ENCODE measurements at places on chromosomes 3 and 15.

DNA sequence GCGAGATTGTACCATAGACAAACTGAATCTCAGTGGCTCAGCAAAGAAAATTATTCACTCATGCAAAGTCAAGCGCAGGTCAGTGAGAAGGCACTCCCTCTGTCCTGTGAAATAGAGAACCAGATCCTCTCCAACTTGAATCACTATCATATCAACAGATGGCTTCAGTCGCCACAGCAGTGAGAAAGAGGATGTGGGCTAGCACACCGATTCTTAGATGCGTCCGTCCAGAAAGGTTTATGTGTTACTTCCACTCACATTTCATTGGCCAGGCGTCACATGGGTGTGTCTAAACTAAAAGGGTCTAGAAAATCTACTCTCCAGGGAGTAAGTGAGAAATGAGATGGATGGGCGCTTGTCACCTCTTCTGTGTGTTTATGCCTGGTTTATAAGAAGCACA is 141.6 kb upstream of the KBTBD8 start:
- no peak for DNase-seq

DNA sequence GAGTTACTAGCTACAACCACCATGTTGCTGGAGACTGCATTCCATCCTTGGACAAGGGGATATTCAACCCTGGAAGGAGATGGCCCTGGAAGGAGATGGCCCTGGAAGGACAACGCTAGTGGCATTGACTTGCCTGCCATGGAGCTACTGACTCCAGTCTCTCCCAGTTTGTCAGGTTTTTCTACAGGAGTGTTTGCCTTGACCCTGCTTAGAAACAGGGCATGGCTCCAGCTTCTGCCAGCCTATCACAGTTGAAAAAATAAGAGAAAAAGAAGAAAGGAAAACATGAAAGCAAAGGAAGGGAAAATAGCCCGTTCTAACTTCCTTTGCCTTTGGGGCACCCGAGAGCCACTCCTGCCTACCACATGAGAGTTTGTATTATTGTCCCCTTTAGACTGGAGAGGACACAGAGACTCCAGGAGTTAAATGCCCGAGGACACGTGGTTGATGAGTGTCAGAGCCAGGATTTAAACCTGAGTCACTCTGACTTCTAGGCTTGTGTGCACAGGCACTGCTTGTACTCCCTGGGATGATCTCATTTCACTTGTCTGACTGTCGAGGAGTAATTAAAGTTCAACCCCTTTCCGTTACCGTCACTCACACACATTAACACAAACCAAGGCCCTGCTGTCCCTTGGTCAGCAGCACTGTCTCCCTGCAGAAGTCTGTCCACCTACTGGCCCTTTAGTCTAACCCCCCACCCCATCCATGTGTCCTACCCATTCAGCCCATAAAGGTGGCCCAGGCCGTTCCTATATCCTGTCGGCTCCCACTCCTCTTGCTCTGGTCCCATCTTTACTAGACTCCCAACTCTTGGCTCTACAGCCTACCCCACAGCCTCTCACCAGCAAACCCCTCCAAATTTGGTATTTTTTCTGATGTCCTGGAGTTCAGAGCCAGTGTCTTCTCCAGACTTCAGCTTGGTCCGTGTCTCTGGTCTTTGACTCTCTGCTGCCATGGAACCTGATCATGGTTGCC is 46.1 kb downstream of the C2CD4A start:
- no peak for DNase-seq

- no peak for DNase-seq
Measured at GRCh38 chr3:188200481-188200880, 46.5 kb downstream of the LPP start.

GRCh38 chr3:141735770-141736465 is 2.2 kb upstream of the RNF7 start:
- DNase-seq: no peak

DNA sequence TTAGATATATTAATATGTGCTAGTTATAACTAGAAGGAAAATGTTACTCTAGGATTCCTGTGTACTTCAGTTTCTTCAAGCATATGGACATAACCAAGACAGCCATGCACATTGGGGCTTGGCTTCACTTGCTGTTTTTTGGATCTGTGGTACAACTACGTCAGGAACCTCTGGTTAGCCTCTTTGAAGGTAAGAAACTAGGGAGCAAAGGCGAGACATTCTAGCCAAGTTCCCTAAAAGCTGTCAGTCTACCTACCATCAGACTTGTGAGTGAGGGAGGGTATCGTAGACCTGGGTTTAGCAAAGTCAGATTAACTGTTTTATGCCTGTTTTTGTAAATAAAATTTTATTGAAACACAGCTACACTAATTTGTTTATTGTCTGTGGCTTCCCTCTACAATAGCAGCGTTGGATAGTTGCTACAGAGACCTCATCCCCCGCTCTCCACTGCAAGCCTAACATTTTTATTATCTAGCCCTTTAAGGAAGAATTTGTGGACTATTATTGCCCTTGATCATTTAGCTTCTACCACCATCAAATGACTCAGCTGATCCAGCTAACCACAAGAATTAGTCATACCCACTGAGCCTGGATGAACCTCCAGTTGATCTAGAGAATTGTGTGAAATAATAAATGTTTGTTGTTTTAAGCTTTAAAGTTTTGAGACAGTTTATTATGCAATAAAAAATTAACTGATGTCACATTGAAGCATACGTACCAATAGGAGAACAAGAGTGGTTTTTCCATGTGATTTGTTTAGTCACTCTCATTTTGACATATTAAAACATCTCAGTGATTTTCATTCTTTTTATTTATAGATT is 58.1 kb downstream of the RSRC1 start:
- no peak for DNase-seq

- peak; percentile 29 for DNase-seq
Measured at GRCh38 chr3:133937756-133938601, 42.3 kb upstream of the RAB6B start.

DNA sequence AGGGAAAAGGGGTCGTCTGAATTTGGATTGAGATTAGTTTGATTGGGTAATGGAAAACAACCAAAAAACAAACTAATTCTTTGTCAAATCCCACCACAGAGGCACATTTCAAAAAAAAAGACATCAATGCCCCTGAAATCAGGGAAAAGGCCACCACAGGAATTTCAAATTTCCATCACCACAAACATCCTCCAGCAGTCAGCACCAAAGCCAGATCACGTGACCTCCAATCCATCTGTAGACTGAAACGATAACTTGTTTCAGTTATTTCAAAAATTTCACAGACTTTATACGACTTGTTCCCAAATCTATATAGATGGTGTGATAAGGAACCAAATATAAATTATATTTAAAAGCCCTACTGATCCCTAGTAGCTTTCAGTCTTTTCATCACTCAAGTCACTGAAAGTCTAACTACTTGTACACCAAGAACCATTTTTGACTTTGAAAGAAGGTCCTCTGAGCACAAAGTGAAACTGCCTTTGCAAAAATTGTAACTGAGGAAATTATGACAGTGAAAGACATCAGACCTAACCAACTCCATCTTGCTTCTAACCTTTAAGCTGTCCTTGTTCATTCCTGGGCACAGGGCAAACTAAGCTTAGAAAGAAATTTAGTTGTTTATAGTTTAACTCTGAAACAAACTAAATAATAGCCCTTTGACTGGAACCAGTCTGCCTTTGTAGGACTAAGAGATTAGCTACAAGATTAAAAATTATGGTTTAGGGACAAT is 48.1 kb upstream of the PLCL2 start:
- DNase-seq: no peak

DNA sequence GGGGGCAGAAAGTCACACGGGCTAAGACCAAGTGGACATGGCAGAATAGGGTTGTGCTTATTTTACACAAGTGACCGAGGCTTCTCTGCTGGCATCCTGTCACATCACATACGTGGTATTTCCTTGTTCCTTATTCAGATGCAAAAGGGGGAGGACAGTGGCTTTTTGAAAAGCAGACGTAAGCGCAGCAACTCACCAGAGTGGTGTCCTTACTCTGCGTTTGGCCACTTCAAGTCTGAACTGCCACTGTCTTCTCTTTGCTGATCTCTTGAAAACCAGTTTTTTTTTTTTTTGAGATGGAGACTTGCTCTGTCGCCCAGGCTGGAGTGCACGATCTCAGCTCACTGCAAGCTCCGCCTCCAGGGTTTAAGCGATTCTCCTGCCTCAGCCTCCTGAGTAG is 113.2 kb downstream of the SOX2 start:
- DNase-seq: no peak

- DNase-seq: no peak
Measured at GRCh38 chr3:15197340-15198029, 8.6 kb upstream of the CAPN7 start.

DNA sequence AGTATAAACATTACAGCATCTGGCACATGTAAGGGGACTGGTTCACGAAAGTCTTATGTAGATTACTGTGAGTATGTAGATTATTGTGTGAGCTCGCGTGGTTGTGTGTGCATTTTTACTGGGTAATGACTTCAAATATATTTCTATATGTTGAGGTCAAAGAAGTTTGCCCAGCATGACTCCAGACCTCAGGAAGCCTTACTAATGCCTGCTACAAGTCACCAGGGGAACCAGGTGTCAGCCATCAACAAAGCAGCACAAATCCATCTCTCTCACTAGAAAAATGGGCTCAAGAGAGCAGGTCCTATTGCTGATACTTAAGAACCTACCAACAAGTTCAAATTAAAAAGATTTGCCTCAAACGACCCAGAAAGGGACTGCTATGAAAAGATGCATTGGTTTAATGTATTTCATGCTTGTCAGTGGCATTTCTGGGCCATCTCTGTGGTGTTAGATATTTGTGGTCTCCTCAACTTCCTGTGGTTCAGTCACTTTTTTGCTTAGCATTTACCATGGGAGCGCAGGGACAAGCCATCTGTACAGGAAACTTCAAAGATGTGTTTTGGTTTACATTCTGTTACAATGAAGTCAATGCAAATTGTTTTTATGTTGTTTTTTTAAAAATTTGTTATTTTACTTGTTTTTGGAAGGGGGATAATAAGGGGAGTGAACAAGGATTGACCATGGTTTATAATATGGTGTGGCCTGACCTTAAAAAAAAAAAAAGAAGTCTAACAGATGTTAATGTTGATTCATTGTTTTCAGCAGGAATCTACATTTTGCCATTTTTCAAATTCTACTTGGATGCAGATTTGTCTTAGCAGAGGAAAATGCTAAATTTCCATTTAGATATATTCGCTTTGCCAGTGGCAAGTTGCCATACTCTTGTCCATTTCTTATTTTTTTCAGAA is 172.1 kb upstream of the ADAMTS9 start:
- no peak for DNase-seq

- DNase-seq: no peak
Measured at GRCh38 chr3:24299246-24299805, 195.3 kb downstream of the THRB start.

DNA sequence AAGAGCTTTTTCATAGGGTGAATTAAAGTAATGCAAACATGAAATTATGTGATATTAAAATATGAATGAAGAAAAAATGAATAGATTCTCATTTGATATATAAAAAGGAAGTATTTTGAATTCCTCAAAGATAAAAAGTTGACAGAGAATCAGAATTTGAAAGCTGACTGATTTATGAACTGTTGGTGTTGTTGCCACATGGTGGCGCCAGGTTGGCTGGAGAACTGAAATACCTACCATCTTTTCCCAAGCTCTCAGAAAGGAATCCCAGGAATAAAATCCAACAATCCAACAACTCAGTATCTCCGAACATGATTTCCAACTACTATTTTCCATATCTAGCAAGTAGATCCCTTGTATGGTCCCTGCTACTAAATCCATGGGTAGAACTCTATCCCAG is 3.1 kb downstream of the MYRIP start:
- peak; percentile 49 for DNase-seq

DNA sequence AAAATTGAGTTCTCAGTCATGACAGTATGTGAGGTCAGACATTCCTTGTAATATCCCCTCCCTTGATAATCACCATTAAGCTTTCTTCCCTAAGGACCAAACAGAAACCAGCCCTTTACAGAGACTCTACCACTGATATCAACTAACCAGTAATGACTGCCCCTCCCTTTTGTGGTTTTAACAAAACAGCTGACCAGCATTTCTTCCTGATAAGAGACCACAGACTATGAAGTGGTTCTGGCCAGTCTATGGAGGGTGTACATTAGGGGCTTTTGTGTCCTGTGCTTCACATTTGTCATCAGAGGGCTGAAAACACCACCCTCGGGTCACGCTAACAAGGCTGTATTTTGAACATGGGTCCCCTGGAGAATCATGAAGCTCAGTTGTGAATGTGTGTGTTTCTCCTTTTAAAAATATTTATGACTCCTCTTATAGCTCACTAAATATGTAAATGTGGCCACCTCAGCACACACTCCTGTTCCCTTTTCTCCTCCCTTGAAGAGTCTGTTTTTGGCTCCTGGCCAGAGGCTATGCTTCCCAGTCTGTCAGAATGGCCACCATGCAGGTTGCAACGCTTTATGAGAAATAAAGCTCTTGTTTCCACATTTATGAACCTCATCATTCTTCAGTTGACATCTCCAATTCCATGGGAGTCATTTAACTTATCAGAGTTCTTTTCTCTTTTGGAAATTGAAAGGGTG is 239.3 kb downstream of the CPNE4 start:
- DNase-seq: no peak

- DNase-seq: no peak
Measured at GRCh38 chr3:17025594-17026139, 140.9 kb downstream of the PLCL2 start.

- no peak for DNase-seq
Measured at GRCh38 chr3:134769287-134769868, 25.7 kb upstream of the EPHB1 start.

DNA sequence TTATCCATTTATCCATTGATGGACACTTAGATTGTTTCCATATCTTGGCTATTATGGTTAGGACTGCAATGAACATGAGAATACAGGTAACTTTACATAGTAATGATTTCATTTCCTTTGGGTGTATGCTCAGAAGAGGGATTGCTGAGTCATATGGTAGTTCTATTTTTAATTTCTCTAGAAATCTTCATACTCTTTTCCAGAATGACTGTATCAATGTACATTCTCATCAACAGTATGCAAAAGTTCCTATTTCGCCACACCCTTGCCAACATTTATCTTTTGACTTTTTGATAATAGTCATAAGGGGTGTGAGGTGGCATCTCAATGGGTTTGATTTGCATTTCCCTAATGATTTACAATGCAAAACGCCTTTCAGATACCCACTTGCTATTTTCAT is 6.2 kb upstream of the NIPA1 start:
- DNase-seq: no peak

DNA sequence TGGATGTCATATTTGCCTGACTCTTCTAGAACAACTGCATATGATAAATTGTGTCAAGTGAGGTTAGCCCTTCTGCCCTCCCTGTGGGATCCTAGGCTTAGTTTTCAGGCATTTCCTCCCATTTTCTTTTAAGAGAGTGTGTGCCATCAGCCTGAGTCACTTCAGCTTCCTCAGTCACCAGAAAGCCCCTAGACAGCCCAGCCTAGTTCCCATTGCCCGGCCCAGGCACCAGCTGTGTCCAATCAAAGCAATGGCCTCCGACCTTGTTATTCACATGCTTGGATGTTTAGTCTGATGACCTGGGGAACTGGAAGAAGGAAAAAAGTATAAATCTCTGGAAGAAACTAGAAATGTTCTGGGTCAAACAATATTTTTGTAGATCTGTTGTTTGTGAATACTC is 221.9 kb upstream of the LRIG1 start:
- peak; percentile 60 for DNase-seq

DNA sequence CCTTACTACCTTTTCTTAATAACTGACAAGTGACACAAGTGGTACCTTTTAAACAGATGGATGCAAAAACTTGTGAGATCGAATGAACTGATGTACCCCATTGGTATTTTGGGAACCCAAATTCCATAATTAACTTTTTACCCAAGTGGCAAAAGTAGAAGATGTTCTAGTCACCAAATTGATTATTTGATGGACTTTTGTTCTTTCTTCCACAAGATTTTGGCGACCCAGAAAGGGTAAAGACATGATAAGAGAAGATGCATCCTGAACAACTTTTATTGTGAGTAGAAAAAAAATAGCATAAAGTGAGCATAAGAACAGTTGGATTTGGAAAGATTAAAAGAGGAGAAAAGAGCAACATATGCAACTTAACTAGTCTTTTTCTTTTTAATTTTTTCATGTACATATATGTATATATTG is 159.5 kb downstream of the TIGIT start:
- no peak for DNase-seq

All from Peyer's patch (tissue), 4 donors.